ENCODE measurements at places on chromosomes 12 and 14.

DNA sequence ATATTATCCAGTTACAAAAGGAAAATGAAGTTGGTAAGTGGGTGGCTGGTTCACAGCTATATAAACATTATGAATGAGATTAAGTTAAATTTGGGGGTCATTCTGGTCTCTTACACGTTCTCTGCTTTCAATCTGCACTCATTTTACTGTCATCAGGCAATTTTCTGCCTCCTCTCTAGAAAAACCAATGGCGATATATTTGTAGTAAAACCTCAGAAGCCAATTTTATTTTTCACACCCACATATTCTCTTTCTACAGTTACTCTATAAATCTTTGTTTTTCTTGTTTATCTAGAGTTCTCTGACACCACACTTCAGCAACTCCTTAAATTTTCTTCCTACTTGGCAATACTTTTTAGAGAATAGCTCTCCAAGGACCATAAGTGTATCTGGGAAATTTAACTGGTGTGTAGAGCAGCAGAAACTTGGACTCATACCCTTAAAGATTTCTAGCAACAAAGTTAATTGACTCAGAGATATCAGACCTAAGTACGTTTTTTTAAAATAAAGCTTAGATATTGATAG lies 926.9 kb downstream of the TMTC2 start:
- DNase-seq: no peak

DNA sequence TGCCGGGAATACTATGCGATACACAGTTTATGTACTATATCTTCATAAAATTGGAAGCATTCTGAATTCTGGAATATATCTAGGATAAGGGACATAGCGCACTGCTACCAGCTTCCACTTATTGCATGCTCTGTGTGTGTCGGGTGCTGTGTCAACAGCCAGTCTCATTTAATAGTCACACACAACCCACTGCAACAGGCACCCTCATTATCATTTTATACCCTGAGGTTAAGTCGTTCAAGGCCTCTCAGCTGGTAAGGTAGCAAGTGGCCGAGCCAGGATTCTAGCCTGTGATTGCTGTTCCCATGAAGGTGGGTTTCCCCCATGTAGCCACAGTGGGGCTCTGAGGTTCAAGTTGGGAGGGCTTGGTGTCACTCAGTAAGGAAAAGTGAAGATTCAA lies 7.0 kb downstream of the PPP1R1A start:
- DNase-seq: no peak

DNA sequence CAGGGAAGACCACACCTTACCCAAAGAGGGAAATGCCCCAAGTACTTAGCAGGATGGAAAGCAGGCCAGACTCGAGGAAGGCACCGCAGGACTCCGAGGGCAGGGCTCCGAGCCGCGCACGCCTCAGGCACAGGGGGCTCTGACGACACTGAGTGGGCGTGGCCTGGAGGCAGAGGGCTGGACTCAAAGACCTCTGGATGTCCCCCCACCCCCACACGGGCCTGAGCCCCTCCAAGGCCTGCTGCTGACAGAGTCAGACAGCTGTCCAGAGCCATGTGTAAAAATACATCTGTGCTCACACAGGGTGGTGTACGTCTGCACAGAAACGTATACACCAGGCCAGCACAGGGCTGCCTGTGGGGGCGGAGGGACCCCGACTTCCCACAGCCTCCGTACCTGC lies 1.4 kb downstream of the AKT1 start:
- peak; percentile 92 for DNase-seq

DNA sequence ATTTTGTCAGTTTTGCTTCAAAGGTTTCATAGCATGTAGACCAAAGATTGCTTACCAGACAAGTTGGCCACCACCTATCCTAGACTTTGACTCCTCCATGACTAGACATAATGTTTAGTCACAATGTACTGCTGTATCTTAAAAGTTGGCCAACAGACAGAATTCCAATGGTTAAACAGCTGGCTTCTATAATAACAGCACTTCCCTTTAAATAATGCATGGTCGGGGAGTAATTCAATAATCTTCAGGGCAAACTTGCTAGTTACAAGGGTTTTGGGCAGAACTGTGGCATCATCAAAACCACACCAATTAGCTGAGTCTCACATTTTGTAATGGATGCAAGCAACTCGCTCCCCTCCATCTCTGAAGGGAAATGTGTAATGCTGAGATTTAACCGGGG lies 56.9 kb downstream of the IGF1 start:
- no peak for DNase-seq

DNA sequence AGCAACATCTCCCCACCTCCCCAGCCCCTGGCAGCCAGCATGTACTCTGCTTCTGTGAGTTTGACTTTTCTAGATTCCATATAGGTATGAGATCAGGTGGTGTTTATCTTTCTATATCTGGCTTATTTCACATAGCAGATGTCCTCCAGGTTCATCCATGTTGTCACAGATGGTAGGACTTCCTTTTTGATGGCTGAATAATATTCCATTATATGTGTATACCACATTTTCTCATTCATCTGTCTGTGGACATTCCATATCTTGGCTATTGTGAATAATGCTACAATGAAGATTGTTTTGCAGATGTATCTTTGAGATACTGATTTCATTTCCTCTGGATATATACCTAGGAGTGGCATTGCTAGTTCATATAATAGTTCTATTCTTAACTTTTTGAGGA lies 18.4 kb downstream of the ALKBH2 start:
- DNase-seq: no peak

DNA sequence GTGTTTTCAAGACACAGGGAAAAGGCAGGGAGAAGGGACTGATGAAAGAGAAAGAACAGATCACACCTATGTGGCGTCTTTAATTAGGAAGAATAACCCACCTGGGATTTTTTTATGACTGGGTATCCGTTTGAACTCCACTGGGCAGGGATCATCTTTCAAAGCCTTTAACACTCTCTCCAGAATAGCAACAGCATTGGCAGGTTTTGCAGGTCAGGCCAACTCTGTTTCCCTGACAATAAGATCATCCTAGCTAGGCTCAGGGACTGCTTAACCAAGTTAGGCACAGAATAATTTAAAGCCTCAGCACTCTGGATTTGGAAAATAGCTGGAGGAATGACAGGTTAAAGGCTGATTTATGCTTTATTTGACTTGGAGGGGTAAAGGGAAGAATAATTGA lies 117.6 kb downstream of the SUDS3 start:
- DNase-seq: no peak

DNA sequence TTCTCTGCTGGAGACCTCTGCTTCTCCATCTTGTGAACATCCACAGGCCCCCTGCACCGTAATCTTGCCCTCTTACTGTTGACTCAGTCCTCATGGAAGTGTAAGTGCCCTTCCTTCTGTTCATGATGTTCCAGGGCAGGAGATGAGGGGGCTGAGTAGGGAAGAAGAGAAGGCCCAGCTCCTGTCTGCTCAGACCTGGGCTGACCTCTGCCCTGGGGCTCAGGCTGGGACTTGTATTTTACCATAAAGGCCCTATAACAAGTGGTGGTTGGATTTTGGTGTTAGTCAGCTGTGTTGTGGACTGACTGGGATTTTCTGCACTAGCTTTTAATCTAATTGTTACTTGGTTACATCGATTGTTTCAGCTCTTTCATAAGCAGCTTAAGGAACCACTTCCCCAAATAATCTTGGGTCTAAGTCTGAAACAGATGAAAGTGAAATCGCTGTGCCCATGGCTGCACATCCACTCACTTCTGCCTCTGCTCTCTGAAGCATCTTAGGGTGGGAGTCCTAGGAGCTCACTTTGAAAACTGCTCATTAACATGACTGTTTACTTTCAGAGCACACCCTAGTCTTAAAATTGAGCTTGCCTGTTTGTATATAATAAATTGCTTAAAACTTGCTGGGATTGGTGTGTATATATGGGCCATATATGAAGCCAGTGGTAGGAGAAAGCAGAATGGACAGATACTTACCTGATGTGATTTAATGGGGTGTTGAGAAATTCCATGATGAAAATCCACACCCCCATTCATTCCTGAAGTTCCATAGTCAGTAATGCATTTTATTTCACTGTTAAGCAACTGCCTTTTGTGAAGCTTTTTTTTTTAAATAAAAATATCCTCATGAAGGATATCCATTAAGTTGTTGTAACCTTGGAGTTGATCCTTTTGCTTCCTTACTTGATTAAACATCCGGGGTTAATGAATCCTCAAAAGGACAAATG lies 17.7 kb downstream of the C12orf71 start:
- no peak for DNase-seq

- no peak for DNase-seq
These were observed 20.6 kb upstream of the CPM start for GRCh38 chr12:68953536-68953935.
